ENCODE measurements at places on chromosomes 16 and 17.

- no peak for DNase-seq
Observed at GRCh38 chr16:57569306-57569946, 27.0 kb downstream of the ADGRG5 start.

DNA sequence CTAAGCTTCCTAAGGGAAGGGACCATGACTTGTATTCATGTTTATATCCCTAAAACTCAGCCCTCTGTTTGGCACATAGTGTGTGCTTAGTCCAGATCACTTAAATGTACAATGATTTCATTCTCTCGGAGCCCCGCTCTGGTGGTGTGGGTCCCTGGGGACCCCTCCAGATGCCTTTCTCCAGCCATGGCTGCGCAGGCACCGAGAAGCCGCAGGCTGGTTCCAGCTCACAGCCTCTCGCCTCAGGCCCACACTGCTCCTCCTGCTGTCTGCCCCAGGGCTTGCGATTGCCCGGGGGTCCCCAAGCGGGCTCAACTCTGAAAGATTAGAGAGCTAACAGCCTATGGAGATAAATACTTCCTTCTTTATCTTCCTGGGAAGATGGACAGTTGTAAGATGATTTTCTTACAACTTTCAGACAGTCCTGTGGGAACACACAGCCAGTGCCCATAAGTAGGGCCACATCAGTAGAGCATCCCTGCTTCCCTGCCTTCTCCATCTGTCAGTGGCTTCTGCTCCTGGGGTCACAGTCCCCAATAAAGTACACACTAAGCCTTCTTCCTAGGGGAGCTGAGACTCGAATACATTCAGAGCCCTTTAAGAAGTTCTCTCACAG is 66.2 kb downstream of the CENPV start:
- no peak for DNase-seq

GRCh38 chr16:30893417-30893743 is 497 bp downstream of the BCL7C start:
- DNase-seq = no peak

GRCh38 chr17:4881761-4882555 is 17.4 kb upstream of the C17orf107 start:
- DNase-seq = peak; percentile 2

- no peak for DNase-seq
Observed at GRCh38 chr16:24944206-24944605, 71.0 kb downstream of the ARHGAP17 start.

- DNase-seq = no peak
Observed at GRCh38 chr16:22075043-22075757, 17.1 kb upstream of the VWA3A start.

GRCh38 chr17:79779084-79779529 is 1.2 kb downstream of the CBX2 start:
- no peak for DNase-seq

DNA sequence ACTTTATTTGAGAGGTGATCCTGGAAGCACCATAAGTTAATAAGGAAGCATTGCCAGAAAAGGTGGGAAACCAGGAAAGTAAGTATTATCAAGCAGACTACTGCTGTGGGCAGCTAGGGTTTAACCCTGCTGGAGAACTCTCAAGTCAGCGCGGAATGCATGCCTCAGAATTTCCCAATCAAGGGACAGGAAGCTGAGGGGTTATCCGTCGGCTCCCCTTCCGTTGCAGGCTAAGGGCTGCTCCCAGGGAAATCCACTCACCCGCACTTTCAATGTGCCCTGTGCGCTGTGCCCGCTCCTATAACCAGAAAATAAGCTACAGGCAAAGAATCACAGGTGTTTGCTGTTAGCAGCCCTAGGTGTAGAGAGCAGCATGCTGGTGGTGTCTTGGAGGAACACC is 138.5 kb upstream of the CACNG3 start:
- no peak for DNase-seq

- no peak for DNase-seq
Observed at GRCh38 chr17:78343187-78343542, 16.7 kb downstream of the SOCS3 start.

Measured in NCI-H1436 treated with DMSO at 0.1 percent for 48 hours (cell line).